NCI-H187 (cell line): ENCODE measurements at places on chromosomes 6 and 20.

DNA sequence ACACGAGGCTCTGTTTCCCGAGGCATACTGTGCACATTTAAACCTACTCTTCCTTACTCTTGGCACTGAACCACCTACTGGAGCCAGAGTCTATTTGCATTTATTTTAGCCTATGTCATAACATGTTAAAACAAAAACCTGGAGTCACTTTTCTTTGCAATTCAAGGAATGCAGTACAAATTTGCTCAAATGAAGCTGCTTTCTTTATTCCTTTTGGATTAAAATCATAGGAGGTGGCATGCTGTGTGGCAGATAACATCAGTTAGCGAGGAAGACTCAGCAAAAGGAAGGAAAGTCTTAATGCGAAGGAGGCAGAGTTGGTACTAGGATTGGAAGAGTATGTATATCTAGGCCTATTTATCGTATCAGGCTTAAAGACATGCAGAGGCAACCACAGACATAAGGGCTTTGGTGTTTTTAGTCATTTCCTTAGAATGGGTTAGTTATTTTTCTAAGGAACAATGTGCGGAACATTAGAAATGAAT, 92.9 kb downstream of the SAMD3 start:
- no peak for DNase-seq

DNA sequence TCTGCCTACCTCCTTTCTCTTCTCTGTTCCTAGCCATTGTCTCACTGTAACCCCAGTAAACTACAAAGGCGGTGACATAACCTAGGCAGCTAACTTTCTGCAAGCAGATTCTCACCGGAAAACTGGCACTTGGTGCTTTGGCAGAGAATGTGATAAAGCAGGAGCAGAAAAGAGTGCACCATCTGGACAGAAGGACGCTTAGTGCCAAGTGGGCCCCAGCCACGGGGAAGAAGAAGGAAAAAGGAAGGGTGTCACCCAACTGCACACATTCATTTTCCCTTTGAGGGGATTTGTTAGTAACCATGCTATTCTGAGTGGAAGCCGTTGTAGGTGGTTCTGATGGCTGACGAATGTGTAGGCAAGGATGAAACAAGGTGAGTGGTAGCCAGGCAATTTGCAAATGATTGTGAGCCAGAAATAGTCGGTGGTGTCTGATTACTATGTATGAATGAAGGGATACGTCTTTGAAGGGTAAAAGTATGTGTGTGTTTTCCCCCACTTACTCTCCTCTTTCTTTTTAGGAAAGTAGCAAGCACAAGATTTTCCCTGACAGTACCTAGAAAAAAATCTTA, 148.3 kb upstream of the STXBP5 start:
- no peak for DNase-seq

GRCh38 chr20:38126146-38126921, 38.7 kb downstream of the TGM2 start:
- no peak for DNase-seq

DNA sequence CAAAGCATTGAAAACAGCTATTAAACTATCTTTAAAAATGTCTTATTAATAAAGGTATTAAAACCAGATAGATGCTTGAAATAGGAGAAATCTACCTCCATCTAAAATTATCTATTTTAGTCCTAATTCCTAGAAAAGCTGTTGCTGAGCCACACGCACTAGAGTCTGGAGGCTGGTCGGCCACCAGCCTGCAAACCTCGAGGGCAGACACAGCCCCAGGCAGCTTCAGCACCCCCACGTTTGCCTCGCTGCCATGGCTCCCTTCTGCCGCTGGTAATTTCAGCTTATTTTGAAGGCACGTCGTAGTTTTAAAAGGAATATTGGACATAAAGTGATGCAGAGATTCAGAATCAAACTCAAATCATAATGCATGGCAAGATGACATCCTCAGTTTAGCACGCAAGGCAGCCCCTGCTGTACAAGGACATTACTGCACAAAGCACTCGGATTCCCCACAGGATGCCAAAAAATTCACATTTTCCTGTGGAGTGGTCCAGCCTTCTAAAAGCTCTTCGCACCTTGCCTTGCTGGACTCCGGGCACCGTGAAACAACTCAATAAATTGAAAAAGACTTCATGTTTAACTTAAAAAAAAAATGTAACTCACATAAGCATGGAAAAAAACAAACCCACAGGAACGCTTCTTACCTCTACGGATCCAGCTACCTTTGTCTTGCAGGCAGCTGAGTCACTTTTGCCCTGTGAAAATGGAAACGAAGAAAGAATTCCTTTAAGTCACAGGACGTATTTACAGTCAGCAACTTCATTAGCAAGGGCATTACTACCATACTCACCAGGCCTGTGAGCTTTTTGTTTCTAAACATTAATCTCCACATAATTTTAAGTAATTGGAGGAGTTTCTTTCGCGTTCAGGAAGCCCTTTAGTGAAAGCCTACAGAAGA, 143.4 kb upstream of the RPS6KA2 start:
- DNase-seq, result no peak

GRCh38 chr20:5353624-5354496, 37.1 kb upstream of the PROKR2 start:
- no peak for DNase-seq

DNA sequence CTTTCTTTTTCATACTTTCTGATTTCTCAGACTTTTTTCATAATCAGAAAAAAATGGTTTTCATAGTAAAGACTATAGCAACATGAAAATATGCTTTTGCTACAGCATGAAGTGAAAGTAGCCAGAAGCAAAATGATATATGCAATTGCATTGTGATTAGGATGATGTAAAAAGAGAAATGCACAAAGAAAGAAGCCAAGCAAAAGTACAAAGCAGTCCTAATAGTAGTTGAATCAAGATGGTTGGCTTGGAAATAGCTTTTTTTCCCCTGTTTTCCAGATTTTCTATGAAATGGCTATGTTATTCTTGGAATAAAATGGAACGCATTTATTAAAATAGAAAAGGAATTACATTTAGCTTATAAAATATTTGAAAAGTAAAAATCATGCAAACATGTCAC, 77.3 kb downstream of the SEL1L2 start:
- DNase-seq, result no peak

DNA sequence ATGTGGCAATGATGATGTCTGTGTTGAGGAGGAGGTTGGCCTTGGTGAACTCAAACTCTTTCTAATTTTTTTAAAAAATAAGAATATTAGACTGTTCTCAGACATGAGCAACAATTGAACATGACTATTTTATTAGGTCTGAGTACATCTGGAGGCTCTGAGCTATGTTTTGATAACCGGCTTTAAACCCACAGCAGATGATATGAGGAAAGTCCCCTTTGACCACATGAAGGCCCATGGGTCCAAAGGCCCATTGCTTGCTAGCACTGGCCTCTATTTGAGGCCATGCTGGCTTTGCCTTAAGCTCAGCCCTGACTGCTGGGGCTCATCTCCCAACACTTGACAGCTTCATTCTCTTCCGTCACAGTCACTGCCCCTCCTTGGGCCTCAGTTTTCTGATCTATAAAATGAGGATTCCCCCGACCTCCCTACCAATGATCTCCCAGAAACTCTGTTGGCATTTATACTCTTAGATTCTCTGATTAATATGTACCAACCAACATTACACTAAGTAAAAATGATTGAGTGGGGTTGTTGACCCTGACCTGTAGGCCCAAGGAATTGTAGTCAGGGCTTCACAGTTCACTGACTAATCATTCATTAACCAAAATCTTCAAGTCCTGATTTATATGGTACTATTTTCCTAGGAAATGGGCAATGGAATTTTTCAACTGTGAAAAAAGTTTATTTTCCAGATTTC, 23.9 kb upstream of the TINAG start:
- DNase-seq, result no peak

DNA sequence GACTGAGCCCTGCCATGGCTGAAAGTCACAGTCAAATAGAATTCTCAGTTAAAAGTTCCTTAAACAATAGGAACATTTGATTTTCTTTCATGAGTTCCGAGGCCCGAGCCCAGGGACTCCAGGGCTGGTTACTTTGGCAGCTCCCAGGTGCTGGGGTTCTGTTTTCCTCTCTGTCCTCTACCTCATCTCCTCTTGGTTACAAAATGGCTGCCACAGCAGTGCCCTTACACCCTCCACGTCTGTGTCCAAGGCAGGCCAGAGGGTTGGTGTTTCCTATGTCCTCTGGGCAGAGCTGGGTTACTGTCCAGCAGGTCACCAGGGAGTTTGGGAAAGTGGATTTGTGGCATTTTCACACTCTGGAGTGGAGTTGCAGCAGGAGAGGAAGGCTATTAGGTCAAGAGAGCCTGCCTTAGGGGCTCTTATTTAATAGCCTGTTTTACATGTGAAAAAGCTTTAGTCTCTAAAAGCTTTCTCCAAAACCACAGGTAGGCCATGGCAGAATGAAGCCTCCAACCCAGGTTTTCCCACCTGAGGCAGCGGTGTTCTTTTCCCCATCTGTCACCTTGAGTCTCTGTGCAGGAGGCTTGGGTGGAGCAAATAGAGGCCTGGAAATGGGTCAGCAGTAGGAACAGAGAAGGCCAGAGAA, 111.0 kb downstream of the DTD1 start:
- DNase-seq, result no peak

DNA sequence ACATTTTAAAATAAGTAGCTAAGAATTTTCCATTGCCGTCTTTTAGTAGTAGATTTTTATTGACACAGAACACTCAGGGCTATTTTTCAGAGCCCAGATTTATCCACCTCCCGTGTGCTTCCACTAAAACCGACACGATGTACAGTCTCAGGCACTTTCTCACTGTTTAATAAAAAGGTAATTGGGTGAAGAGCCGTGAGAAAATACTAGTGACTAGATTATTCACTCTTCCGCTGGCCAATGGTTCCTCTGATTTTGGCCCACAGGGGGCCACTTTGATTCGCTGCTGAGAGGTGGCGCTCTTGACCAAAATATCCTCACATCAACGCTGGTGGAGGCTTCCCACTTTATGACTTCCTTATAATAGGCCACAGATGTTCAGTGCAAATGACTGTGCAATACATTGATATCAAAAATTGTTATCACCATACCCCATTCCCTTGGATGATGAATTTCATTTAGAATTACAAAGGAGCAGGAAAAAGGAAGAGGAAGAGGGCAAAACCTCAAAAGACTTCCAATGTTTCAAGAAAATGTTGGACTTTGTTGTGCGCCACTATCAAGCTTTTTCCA, 12.3 kb upstream of the HDDC2 start:
- peak; percentile 11 for DNase-seq

GRCh38 chr6:100663219-100663863, 198.6 kb upstream of the SIM1 start:
- DNase-seq, result no peak

GRCh38 chr20:2203436-2203835, 92.4 kb upstream of the TGM3 start:
- no peak for DNase-seq
